ENCODE measurements at places on chromosomes 5 and 9.
A peak's percentile ranks its signal among the peaks of the same experiment; 100 is the strongest.

GRCh38 chr5:82855893-82856550, 221.2 kb downstream of the TMEM167A start:
- no peak for DNase-seq

DNA sequence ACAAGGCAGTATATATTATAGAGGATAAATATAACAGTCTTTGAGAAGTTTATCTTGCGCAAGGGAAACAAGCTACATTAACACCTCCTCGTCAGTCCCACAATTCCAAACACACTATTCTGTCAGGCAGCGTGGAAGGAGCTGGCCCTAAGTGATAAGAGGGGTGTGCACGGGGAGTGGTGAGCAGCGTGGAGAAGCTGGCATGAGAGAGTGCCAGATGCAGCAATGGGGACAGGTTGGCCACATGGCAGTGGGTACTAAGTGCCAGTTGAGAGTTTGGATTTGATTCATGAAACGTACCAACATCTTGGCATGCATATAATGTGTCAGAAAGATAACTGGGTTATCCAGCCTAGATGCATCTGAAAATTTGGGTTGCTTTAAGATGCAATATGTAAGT, 460.2 kb downstream of the ICE1 start:
- DNase-seq: no peak

GRCh38 chr5:169279125-169279524, 21.8 kb downstream of the SLIT3 start:
- no peak for DNase-seq

DNA sequence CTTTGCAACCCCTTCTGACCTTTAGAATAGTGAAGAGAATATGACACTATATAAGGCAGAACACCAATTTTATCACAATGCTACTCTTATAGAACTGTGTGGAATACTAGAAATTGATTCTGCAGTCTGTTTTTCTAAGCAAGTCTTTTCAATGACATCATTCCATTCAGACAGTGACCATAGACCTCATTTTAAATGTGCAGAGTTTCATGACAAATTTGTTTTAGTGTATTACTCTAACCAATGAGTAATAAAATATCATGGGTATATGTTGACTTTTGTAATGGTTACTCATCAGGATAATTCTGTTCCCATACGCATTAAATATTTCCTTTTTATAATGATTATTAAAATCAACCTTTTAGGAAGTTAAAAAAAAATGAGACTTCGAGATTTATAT, 219.9 kb downstream of the COX7C start:
- no peak for DNase-seq

DNA sequence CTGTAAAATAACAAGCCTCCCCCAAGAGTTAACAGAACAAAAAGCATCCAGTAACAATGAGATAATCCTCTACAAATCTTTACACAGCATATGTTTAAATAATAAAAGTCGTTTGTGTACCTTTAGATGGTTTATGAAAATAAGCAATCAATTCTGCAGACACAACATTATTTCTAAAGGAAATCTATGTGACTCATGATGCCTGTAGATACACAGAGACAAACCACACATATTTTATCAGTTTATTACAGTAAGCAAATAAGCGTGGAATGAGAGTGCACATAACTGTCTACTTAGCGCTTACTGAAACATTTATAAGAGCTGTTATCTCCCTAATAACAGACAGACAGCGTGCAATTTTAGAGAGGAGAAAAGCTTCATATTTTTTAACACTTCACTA, 243.6 kb downstream of the AP3B1 start:
- no peak for DNase-seq

GRCh38 chr9:133779081-133779480, 40.9 kb upstream of the SARDH start:
- no peak for DNase-seq

DNA sequence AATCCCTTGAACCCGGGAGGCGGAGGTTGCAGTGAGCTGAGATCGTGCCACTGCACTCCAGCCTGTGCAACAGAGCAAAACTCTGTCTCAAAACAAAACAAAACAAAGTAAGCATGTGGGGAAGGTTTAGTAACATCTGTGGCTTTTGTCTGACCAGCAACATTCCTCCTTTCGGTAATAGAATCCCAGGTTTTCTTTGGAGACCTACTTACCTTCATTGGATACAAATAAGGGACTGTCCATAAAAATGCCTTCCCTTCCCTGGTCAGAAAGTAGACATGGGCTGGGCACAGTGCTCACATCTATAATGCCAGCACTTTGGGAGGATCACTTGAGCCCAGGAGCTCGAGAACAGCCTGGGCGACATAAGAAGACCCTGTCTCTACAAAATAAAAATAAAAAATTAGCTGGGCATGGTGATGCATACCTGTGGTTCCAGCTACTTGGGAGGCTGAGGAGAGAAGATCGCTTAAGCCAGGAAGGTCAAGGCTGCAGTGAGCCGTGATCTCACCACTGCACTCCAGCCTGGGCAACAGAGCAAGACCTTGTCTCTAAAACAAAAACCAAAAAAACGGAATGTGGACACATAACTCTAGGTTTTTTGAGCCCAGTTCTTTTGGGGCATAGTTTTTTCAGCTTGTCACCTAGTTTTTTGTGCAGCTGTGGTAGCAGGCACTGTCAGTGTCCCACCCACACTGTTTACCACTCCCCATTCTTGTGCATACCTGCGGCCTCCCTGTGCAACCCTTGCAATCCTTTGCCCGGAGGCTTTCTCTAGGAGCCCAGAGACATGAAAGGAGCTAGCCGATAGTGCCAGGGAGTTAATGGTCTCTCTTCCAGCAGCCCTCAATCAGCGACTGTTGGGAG, 9.0 kb upstream of the SPINK4 start:
- no peak for DNase-seq

DNA sequence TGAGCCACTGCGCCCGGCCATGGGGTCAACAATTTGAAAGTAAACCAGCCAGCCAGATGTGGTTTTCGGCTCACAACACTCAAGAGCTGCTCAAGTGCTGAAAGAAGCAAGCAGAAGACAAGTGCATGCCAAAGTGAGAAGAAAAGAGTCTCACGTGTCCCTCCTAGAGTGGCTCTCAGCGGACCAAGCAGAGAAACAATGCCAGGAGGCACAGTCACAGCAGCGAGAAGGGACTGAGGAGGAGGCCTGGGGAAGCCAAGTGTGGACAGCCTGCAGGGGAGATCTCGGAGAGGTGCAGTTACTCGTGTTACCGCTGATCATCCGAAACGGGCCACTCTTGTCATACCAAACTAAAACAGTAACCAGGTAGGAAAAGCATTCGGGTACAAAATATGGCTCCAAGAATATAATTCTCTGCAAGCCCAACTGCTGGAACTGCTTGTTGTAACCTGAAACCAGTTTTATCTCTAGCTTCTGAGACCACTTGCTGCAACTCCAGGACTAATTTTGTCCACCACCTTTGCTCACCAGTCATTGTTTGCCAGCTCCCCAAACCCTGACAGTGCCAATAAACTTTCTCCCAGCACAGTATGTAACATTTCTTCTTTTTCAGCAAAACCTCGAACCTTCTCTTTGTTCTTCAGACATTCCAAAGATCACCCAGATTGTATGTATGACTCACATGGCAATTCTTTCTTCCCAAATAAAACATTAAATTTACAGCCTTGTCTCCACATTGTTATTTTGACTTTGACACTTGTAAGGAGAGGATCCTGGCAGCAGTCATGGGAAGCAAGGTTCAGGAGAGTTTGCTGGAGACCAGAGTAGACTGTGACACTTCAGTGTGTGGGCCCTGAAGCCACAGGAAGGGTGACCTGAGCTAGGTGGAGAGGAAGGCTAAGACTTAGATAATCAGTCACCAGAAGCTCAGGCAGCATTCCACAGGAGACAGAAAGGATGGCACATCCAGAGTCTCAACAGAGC, 6.3 kb downstream of the SLC35D2 start:
- no peak for DNase-seq

- DNase-seq: no peak
Measured at GRCh38 chr5:12419075-12419474, 514.8 kb upstream of the CTNND2 start.

GRCh38 chr9:102253099-102253498, 514.7 kb upstream of the GRIN3A start:
- no peak for DNase-seq

DNA sequence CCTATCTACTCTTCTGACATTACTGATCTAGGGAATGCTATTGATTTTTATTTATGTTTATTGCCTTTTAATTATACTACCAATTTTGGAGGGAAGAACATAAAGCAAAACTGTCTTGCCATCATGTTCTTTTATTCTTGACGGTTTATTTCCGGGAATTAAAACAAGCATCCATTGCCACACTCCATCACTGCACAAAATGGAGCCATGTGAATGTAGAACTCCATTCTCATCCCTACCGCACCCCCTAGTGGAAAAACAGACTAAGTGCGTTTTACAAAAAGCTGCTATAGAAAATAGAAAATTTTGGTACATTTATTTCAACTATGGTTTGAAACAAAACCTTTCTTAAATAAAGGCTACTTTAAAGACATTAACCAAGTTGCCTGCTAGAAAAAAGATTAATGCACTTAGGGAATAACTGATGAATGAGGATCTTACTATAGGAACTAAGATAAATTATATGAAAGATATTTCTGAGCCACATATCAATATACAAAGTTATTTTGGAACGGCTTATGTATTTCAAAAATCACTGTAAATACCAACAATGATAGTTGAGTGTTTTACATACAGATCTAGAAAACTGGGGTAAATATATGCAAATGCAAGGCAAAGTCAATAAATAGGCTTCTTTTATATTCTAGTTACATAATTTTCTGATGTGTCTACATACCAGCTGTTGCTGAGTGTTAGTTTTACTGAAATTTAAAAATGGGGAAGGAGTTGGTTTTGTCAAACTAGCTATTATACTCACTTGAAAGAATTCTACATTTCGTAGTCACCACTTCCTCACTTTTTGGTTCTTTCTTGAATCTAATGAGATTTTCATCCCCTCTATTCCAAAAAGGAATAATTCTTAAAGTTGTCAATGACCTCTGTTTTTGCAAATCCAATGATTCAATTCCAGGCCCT, 26.5 kb downstream of the OXCT1 start:
- DNase-seq: no peak

DNA sequence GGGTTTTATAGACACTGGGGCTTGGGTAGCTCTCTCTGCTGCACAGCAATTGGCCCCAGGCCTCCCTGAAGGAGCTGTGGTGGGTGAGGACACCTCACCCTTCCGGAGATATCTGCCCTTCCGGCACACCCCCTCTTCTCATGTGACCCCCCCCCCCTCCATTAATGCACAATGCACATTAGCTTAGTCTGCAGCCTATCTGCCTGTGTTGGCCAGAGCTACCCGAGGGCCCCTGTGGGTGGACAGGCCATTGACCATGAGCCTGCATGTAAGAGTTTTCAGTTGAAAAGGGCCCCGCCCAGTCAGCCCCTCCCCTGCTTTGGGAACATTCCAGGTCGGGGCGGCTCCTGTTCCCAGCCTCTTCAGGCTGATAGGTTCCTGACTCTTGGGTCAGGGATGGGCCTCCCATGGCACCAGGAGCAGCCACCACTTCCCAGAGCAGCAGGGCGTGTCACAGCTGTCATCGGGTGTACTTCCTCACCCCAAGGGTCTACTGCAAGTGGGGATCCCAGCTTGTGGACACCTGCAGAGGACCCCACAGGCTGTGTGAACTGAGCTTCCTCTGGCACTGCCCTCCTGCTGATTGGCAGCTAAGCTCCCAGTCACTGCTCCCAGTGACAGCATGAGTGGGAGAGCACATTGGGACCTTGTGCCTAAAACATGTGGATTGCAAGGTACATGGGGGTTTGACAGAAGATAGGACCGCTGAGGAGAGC, 17.8 kb downstream of the PHF2 start:
- DNase-seq: no peak

- no peak for DNase-seq
Measured at GRCh38 chr5:6594066-6594465, 38.8 kb downstream of the NSUN2 start.

- DNase-seq: no peak
Measured at GRCh38 chr5:132370181-132370970, 866 bp downstream of the SLC22A5 start.

- no peak for DNase-seq
Measured at GRCh38 chr5:24591426-24591825, 53.4 kb downstream of the CDH10 start.

DNA sequence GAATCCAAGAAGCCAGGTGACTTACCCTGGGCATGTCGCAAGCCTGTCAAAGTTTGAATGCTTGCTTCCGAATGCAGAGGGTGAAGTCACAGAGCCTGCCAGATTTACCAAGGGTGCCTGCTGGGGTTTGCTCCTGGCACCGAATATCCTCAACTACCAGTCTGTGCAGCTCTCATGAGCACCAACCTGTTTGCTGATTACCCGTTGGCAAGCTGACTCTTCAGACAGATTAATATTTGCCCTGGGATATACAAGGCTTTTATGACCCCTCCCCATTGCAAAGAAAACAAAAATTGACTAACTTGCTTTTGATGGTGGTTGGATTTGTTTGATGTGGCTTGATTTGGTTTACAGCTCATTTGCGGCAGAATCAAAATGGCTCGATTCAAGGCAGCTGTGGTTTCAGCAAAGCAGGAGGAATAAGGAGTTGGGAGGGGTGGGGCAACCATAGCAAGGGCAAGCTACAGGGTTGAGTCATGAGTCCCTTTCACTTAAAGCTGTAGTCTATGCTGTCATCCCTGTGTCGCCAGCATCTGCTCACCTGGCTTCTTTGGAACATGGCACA, 82.3 kb upstream of the AGXT2 start:
- peak; percentile 46 for DNase-seq

DNA sequence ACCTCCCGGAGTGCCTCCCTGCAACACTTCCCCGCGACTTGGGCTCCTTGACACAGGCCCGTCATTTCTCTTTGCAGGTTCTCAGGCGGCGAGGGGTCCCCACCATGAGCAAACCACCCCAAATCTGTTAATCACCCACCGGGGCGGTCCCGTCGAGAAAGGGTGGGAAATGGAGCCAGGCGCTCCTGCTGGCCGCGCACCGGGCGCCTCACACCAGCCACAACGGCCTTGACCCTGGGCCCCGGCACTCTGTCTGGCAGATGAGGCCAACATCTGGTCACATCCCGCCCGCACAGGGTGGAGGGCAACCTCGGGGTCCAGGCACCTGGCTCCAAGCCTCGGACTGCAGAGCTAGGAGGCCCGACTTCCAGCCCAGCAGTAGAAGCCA, 776 bp upstream of the TERT start:
- DNase-seq: no peak

GRCh38 chr5:155562158-155562557, 548.6 kb downstream of the KIF4B start:
- DNase-seq: no peak

DNA sequence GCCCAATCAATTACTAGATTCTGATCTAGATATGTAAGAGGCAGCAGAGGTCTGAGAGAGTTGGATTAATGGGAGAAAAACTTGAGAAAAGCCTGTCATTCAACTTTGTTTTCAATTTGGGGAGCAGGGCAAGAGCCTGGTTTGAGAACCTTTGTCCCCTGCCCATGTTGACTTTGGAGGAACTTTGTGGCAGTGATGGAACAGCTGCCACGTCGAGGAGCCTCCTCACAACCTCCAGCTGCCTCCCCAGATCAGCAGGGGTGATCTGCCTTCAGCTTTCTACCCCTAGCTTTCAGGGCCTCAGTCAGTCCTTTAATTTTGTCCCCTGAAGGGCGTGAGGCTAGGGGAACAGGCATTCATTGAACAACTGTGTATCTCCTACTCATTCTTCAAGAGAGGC, 8.7 kb downstream of the SKP2 start:
- DNase-seq: no peak

GRCh38 chr9:21552244-21553170, 70.4 kb upstream of the IFNE start:
- no peak for DNase-seq

All from stimulated activated naive CD4-positive, alpha-beta T cell treated with Interleukin-2 at 50 U/mL for 16 hours (primary cell).